Globus pallidus (tissue), 1 donor: ENCODE measurements at places on chromosomes 16 and 17.

- no peak for DNase-seq
Measured at GRCh38 chr16:56669005-56669839, at the start of gene MT1H. Gene MT1H, plus strand, starts transcription at chr16:56669814. Its CDS starts 71 bp downstream, at chr16:56669885.

- no peak for DNase-seq
Measured at GRCh38 chr17:48219617-48220016, 112.1 kb downstream of the SNX11 start.

GRCh38 chr16:24771132-24771778 is 41.8 kb downstream of the TNRC6A start:
- no peak for DNase-seq

DNA sequence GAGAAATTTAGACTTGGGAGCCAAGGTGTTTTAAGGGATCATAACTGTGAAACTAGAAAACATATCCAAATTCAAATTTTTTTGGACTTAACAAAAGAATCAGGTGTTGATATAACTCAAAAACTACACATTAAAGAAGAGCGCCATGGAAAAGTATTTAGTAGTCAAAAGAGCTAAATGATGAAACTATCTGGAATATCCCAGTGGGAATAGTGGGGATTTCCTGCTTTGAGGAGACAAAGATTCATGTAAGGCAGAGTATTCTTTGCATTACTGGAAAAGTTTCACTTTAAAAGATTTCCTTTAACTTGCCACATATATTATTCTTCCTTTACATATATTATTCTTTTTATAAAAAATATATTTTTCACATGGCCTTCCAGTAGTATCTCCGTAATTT is 40.3 kb upstream of the VPS4A start:
- DNase-seq = no peak

DNA sequence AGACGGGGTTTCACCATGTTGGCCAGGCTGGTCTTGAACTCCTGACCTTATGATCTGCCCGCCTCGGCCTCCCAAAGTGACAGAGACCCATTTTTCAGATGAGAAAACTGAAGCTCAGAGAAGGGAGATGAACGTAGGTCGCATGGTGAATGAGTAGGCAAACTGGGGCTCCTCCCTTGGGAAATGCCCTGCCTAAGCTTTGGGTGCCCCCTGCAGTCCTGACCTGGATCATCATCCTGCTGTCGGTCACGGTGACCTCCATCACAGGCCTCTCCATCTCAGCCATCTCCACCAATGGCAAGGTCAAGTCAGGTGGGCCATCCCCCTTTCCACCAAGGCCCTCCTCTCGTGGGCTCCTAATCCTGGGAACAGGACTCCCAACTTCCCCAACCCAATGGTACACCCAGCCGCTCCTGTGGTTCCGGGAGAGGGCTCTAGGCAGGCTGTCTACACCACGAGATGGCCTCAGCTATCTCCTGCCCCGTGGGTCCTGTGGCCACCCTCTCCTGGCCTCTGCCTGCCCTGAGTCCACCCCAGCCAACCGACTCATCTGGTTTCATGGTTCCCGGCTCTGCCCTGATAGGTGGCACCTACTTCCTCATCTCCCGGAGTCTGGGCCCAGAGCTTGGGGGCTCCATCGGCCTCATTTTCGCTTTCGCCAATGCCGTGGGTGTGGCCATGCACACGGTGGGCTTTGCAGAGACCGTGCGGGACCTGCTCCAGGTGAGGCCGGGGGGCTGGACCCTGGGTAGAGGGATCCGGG is 4.7 kb downstream of the SLC12A3 start:
- DNase-seq = no peak

DNA sequence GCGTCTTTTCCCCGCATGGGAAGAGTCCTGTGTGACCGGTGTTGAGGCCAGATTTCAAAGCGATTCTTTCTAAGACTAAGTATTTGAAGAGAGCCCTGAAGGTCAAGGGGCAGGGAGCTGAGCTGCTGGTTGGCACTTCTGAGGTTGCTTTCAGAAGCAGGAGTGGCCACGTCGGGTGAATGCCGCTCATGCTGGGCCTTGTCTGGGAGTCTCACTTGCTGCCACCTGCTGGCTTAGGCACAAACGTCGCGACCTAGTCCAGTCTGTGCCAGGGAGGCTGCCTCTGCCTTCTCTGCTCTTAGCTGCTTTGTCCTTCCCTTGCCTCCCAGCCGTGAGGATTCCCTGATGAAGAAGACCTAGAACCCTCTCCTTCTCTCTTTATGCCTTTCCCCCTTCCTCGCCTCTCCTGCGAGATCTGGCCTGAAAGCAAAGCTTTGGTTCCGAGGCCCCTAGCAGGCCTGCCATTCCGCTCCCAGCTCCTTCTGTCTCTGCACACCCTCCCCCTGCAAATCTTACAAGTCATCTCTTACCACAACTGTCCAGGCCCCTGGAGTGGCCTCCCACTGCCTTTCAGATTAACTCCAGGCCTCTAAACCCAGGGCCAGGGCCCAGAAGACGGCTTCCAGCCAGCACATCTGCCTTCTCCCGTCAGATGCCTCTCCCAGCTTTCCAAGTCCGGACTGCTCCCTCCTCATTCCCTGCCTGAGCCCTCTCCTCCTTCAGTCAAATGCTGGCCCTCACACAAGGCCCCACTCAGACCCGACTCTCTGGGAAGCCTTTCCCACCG is 11.4 kb downstream of the CTNS start:
- DNase-seq = peak; percentile 74

DNA sequence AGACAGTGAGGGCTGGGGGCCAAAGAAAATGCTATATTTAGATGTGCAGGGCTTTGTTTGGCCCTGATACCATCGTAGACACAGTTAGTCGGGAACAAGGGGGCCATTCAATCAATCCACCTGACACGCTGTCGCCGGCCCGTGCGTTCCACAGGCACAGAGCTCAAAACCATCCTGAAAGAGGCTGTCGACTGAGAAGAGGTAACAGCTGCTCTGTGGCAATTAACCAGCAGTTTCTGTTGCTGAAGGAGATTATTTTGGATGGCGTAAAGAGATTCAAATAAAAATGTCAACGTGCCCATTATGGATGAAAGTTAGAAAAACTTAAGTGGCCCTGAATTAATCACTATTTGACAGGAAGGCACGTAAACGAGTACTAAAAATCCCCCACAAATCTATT is 276.2 kb upstream of the IRX5 start:
- no peak for DNase-seq

DNA sequence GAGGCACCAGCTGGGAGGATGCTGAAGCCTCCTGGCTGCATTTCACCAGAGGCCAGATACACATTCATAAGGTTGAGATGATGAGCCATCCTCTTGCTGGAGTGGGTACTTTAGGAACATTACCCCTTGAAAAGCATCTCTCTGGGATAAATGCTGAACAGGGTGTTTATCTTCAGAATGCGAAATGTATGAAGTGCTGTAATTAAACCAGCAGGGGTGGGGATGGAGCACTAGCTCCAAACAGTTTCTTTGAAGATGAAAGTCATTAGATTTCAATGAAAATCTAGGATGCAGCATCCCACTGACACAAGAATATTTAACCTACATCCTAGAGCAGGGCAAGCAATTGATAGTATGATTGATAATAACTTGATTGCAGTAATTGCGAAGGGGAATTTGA is 158.1 kb downstream of the CYLD start:
- DNase-seq = no peak

DNA sequence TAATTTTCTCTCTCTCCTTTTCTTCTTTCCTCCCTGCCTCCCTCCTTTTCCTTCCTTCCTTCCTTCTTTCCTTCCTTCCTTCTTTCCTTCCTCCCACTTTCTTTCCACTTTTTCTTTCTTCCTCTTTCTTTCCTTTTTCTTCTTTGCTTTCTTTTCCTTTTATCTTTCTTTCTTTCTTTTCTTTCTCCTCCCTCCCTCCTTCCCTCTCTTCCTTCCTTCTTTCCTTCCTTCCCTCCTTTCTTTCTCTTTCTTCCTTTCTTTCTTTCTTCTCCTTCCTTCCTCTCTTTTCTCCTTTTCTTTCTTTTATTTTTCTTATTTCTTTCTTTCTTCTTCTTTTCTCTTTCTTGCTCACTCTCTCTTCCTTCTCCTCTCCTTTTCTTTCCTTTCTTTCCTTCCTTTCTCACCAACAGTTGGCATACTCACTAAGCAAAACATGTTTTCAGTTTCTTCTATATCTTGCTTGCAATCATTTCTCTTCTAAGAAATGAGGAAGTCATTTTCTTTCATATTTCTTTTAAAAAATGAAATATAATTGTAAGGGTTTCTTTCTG is 97.1 kb upstream of the MAF start:
- no peak for DNase-seq

DNA sequence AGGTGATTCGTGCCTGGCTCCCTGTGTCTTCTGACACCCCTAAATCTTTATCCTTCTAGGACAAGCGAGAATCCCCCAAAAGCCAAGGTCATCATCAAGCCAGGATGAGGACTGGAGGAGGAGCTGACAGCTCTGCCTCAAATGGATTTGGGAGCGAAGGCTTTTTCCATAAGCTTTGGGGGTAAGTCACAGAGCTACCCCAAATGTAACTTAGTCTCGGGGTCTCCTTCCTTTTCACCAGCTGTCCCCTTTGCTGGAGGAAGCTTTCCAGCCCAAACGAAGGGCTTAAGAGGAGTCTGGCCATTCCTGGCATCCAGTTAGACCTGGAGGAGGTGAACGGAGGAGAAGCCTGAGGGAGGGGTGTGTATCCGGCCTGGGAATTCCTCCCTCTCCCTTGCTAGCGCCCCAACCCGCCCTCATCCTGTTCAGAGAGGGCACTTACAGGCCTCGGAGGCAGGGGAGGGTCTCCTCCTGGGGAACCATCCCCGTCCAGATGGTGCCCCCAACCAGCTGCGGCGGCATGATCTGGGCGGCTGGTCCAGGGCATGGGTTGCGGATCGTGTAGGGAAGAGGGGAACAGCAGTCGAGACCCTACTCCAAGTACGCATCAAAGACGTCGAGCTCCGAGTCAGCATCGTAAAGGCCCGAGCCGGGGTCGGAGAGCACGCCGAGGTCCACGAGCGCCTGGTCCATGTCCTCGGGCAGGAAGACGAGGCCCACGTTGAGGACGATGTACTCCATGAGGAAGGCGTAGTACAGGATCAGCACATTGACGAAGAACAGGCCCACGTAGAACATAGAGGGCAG is 938 bp downstream of the DEXI start:
- DNase-seq = no peak

DNA sequence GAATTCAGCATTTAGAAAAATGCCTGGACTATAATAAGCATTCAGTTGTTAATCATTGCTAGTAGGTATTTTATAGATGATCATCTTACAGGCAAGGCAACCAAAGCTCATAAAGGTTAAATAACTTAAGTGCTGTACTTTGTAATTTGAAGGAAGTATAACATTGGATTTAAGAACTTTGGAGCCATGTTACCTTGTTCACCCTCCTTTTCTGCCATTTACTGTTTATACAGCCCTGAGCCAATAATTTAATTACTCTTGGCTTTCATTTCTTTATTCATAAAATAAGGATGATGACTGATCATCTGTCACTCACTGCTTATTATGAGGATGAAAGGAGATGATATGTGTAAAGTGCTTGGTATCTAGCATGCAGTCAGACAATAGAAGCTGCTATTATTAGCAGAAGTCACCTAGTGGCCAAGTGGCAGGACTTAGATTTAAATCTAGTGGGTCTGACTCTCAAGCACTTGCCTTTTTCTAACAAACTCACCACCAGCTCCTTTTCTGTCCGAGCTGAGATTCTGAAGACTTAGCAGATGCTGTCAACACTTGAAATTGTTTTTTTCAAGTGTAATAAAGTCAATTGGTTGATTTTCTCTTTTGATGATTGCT is 18.3 kb upstream of the DDX52 start:
- DNase-seq = no peak

- DNase-seq = peak; percentile 46
Measured at GRCh38 chr17:75950855-75951554, 10.2 kb upstream of the FBF1 start.

- DNase-seq = no peak
Measured at GRCh38 chr16:59632276-59632855, 898.2 kb upstream of the GOT2 start.

DNA sequence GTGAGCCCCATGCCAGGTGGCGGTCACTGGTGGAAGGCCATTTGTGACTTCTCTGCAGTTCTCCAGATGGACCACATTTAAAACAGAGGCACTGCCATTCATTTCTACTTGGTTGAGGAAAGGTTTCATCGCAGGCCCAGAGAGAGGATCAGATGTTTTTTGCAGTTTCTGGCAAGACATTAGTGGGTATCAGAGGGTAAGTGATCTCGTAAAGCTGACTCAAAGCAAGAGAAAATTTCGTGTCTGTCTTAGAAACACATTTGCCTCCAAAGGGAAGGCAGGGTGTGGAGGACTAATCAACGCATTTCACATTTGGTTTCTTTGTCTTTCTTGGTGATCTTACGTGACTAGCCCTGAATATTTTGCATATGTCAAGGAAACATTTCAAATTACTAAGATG is 81.8 kb downstream of the PRKCB start:
- no peak for DNase-seq
